ENCODE measurements at places on chromosomes 3 and 15.
A peak's percentile ranks its signal among the peaks of the same experiment; 100 is the strongest.

DNA sequence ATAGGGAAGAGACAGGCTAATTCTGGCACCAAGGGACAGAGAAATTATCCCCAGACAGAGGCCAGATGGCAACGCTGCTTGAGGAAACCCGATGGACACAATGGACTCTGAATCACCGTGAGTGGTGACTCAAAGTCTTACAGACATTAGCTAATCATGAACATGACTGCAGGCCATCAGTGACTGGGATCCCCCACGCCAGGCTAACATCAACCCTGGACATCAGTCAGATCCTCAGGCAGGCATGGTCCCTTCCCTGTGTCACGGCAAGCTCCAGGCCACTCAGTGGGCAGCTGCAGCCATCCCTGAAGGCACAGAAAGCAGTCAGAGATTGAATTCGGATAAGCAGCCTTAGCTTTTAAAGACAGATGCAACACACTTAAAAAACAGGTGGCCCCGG, 23.8 kb upstream of the OXTR start:
- peak; percentile 66 for DNase-seq

GRCh38 chr3:189841473-189842205, 210.4 kb downstream of the TP63 start:
- peak; percentile 31 for DNase-seq

GRCh38 chr15:48330105-48330785, 984 bp upstream of the DUT start:
- no peak for DNase-seq

DNA sequence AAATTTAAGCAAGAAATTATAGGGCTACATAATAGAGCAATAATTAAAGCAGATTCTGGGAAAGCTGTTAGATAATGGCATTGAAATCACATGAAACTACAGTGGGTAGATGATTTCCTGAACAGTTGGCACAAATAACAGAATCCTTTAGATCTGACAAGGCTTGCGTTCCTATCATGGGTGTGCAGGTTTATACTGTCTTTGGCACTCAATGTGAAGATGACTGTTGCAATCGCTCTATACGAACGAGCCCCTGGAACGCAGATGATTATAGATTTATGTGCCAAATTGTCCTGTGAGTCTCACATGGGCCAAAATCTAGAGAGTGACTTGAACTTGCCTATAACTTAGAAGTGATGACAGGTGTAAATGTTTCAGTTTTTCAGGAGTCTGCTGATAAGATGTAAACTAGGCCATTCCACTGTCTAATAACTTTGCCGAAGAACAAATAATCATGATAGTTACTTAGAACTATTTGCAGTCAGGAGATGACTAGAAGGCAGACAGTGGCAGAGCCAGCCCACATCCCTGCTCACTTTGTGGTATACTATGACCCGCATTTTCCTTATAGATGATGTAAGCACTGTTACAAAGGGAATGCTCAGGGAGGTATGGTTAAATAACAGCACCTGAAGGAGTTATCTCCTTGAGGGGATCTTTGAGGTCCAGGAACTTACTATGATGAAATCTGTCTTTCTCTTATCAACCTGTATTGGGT, 30.5 kb upstream of the TRPC1 start:
- no peak for DNase-seq

DNA sequence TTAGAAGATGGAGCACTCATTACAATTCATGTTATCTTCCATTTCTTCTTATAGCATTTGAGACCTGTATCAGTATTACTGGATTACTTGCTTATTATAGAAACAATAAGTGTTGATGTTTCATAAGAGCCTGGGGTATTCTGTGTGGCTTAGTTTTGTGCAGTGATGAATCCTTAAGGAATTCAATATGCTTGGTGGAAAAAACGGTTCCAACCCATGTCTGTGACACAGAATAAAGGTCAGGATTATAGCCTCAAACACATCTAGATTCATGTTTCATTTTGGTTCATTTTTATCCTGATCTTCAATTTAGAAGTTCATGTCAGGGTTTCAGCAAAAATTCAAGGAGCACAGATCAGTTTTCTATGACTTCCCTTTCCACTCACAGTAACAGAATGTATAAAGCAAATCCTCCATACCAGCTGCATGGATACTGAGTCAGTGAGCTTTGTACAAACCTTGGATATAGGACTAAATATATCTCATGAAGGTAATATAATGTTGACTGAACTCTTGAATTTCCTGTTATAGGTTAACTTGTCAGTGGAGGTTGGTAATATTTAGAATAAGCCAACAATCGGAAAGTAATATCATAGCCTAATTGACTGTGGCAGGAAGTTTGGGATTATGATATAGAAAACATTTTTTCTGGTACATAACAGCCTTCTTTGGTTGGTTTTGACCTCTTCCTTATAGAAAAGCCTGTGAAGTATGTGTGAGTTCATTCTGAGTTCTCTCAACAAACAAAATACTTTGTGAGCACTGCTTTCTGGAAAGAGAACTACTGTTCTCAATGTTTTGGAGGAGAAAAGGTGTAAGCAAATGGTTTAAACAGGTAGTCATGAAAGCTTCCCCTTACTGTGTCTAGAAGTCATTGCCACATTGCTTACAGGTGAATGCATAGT, 218.2 kb upstream of the TPM1 start:
- peak; percentile 25 for DNase-seq

DNA sequence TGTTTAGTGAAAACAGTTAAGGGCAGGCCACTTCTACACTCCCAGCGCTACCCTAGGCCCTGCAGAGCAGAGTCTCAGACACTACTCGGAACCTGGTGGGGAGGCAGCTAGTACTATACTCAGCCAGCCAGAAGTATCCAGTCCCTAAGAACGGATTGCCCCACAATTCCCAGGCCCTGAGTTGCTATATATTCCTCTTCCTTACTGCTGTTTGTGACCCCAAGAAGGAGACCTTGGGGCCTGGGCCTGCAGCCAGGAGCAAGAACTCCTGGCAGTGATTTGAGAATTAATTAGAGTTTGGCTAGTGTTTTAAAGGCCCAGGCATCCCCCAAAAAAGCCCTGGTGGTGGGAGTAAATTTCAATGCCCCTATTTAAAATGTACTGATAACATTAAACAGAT, 87.7 kb downstream of the RBPMS2 start:
- no peak for DNase-seq

DNA sequence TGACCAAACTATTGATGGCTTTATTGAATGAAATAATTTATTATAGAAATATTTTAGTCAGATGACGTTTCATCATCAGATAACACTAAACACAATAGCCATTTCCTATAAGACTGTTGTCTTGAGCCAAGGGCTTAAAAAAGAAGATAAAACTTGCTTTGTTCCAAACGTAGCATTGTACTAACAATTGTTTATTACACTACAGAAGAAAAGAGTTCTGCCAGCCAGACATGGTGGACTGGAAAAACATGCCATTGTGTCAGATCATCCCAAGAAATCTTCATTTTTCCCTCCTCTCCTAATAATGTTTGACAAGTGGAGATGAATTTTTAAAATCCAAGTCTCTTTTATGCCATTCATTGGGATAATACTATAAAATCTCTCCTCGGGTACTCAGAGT, 203.3 kb downstream of the CDIN1 start:
- DNase-seq = no peak

DNA sequence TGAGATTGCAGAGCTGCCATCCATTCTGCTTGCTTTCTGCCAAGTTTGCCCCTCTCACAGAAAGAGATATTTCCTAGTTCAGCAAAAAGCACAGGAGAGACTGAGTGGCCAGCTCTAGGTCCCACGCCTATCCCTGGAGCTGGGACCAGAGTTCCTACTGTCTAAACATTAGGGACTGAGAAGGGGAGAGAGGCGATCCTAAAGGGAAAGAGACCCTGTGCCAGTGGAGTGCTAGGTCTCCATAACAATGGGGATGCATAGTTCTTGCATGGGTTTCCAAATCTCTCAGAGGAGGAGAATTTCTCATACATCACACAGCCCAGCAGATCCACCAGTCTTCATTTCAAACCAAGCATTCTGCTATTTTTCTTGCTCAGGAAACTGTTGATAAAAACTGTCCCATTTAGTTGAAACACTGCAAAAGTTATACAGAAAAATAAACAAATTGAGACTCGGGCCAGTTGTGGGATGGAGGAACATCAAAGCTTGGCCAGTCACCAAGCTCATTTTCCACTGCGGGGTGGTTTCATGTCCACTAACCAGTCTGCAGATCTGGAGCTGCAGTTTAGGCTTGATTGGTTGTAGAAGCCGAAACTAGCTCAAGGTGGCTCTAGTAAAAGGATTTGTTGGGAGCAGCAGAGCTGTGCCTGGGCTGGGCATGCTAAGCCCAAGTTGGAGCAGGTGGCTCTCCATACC, 62.7 kb downstream of the EEFSEC start:
- DNase-seq = no peak

DNA sequence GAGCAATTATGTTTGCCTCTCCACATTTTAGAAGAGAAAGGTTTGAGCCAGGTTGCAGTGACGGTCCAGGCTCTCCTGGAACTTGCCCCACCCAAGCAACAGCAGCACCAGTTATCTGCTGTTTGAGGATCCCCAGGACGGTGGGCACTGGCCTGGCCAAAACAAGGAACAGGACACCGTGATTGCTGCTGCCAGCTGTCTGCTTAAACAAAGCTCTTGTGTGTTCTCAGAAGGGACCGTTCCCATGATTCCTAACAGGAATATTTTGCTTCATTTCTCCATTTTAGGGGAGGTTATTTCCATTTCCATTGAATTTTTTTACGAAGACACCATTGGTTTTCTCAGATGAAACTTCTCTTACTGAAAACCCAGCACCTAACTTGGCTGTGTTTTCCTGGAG, 66.4 kb upstream of the RPL35A start:
- no peak for DNase-seq

GRCh38 chr15:89681146-89681545, 2.0 kb upstream of the PLIN1 start:
- DNase-seq = no peak

DNA sequence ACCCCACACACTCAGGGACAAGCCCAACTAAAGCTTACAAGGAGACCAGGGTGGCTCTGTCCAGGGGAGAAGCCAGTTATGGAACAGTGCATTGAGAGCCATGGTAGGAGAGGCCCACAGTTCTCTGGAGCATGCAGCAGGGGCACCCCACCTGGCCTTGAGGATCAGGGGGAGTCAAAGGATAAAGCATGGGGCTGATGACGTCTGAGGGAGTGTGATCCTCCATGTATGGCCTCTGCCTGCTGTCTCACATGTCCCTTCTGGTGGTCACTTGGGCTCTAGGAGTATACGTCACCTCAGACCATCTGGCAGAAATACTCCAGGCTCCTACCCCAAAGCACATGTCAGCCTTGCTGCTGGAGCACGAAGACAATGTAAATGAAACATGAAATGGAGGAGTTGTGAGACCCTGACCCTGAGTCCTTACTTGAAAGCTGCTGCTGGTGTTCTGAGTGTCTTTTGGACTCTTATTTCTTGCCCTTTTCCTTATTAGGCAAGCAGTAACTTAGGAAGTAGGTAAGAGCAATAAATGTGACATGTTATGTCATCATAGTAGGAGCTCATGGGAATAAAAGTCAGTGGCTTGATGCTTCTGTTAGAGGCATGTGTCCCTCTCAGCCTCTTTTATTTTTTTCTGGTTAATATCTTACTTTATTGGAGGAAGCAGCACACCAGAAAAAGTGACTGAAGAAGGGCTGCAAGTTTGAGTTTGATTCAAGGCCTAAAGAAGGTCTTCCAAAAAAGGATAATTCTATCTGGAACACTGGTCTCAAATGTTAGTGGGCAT, 15.5 kb downstream of the SRPRB start:
- no peak for DNase-seq

- no peak for DNase-seq
Measured at GRCh38 chr15:61840090-61840489, 220.2 kb downstream of the VPS13C start.

- DNase-seq = peak; percentile 85
Measured at GRCh38 chr15:100704281-100705055, 102.1 kb downstream of the ASB7 start.

GRCh38 chr15:52789601-52790168, 451 bp downstream of the ONECUT1 start:
- DNase-seq = no peak

DNA sequence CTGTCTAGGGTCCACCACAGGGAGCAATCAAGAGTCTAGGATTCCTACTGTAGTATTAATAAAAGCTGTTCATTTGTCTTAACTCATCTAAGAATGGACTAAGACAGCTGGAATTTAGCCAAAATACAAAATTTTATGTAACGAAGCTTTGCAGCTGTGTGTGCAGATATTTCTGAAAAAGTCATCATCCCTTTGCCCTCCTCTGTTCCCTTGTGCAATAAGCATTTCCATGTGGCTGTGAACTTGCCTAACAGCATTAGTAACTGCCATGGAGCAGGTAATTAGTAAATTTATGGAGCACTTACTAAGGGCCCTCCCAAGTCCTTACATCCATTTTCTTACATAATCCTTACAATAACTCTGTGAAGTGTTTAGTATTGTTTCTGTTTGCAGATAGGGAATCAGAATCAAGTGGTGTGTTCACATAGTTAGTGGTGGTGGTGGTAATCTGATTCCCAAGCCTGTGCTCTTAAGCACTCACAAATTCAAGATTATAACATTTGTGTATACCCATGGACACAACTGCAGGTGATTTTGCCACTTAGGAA, 114.5 kb downstream of the RARB start:
- peak; percentile 57 for DNase-seq
